ENCODE measurements at places on chromosomes 5 and 9.

- no peak for DNase-seq
Measured at GRCh38 chr5:95858023-95858461, 35.5 kb upstream of the GLRX start.

- no peak for DNase-seq
Measured at GRCh38 chr9:95148208-95148520, 169.3 kb downstream of the FANCC start.

GRCh38 chr9:131585375-131585774 lies 40.1 kb downstream of the PRRT1B start:
- DNase-seq = no peak

GRCh38 chr9:124308606-124309491 lies 51.1 kb downstream of the NEK6 start:
- no peak for DNase-seq

GRCh38 chr5:56055287-56055686 lies 60.5 kb upstream of the IL6ST start:
- DNase-seq = no peak

- no peak for DNase-seq
Measured at GRCh38 chr9:6761306-6761705, 3.5 kb downstream of the KDM4C start.

DNA sequence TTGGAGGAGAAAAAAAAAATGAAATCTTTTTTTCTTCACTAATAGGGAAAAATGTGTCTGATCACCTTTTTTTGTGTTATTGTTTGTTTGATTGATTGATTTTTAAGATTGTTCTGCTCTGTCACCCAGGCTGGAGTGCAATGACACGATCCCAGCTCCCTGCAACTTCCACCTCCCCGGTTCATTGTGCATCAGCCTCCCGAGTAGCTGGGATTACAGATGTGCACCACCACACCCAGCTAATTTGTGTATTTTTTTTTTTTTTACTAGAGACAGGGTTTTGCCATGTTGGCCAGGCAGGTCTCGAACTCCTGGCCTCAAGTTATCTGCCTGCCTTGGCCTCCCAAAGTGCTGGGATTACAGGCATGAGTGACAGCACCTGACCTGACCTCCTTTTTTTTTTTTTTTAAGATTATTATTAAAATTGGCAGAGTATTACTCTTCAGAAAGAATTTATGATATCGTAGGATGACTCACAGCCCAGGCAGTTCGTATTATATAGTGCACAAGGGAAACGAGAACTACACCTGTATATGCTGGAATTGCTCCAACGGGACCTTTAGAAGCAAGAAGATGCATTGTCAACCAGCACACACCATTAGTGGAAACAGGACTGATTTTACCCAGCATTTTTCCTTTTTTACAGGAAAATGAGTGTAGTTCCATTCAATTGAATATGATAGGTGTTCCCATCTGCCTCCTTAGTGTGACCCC lies 27.7 kb downstream of the FUBP3 start:
- DNase-seq = no peak

DNA sequence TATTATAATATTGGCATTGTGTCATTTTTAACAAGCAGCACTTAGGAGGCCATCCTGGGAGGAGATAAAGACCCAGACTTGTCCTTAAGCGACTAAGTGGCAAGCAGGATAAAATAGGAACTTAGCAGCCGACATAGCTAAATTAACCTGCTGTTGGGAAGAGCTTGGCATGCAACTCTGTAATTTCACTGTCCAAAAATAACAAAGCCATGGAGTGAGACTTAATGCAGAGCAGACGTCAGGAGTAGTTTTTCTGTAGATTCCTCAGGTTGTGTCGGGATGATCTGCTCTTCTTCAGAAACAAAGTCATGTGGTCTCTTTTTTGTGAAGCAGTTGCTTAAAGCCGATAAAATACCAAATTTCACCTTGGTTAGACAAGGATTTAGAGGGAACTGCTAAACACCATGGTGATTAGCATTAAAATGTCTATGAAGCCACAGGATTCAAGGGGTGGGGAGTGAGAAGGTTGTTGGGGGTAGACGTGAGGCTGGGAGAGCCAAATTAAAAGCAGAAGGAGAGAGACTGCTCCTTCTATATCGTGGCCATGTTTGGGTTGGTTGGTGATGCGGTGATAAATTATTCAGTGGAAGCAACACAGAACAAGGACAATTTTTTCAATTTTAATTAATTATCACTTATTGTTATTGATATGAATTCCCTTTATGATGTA lies 303.0 kb downstream of the CSNK1G3 start:
- no peak for DNase-seq

DNA sequence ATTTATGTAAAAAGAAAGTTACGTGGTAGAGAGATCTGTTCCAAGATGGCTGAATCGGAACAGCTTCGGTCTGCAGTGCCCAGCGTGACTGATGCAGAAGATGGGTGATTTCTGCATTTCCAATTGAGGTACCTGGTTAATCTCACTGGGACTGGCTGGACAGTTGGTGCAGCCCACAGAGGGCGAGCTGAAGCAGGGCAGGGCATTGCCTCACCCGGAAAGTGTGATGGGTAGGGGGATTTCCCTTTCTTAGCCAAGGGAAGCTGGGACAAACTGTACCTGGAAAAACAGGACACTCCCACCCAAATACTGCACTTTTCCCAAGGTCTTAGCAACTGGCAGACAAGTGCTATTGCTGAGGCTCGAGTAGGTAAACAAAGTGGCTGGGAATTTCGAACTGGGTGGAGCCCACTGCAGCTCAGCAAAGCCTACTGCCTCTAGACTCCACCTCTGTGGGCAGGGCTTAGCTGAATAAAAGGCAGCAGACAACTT lies 13.1 kb upstream of the HSD17B4 start:
- DNase-seq = no peak

- DNase-seq = no peak
Measured at GRCh38 chr9:17832812-17833211, 253.9 kb downstream of the SH3GL2 start.

- DNase-seq = no peak
Measured at GRCh38 chr9:85178474-85178873, 508.9 kb downstream of the NTRK2 start.

GRCh38 chr5:95331358-95331757 lies 46.5 kb upstream of the MCTP1 start:
- no peak for DNase-seq

DNA sequence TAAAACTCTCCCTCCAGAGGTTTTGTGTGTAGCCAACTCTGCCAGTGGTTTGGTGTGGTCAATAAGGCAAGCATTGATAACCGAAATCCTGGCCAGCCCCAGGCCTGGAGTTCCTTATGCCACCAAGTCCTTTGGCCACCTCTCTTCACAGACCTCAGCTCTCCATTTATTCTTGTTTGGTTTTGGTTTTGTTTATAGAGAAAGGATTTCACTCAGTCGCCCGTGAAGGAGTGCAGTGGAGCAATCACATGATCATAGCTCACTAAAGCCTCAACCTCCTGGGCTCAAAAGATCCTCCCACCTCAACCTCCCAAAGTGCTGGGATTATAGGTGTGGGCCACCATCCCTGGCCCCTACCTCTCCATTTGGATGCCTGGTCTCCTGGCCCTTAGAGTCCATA lies 55.4 kb upstream of the PPARGC1B start:
- DNase-seq = no peak

DNA sequence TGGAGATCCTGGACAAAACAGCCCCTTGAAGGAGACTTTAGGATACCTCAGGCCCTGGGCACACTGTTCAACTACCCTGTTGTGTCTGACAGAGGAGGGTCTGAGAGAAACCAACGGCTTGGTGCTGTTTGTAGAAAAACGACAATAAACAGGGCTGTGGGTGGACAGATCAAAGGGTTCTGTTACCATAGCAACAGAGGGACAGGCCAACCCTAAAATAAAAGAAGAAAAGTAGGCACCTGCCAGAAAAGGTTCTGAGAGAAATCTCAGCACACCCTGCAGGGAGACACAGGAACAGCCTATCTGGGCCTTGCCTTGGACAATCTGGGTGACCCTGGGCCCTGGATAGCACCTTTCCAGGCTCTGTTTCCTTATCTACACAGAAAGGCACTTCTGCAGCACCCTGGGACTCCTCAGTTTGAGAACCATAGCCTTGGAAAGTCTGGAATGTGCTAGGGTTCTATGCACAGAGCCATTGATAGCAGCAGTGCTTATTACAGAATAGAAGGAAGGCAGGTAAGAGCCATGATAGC lies 104.8 kb upstream of the TBC1D2 start:
- DNase-seq = no peak

DNA sequence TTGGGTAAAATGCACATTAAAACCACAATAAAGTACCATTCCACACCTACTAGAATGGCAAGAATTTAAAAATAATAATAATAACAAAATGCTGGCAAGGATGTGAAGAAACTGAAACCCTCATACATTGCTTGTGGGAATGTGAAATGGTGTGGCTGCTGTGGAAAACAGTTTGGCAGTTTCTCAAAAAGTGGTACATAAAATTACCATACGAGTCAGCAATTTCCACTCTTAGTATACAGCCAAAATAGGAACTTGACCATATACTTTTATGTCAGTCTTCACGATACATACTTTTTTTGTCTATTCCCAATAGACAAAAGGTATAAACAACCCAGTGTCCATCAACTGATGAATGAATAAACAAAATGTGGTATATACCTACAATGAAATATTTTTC lies 15.6 kb downstream of the FKBP15 start:
- DNase-seq = no peak

- no peak for DNase-seq
Measured at GRCh38 chr9:89489548-89490530, 8.1 kb downstream of the SEMA4D start.

DNA sequence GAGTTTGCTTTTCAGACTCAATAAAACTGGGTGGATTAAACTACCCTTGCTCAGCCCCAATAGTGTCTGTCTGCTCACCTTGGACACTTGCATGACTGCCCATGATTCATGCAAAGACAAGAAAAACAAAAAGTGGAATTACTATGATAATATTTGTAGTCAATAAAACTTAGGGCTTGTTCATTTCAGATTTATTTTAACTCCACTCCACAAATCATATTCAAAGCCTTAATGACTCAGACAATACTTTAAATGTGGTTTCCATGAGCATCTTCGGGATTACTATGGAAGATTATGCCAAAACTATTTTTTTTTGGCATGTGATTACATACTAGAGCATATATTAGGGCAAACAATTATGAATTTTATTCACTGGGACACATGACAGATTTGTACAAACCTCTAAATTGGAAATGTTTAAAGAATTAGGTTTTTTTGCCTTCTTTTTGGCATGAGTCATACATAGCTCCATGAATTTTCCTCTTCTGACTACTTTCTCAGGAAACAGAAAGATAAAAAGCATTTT lies 468.9 kb downstream of the ACTL7B start:
- no peak for DNase-seq

DNA sequence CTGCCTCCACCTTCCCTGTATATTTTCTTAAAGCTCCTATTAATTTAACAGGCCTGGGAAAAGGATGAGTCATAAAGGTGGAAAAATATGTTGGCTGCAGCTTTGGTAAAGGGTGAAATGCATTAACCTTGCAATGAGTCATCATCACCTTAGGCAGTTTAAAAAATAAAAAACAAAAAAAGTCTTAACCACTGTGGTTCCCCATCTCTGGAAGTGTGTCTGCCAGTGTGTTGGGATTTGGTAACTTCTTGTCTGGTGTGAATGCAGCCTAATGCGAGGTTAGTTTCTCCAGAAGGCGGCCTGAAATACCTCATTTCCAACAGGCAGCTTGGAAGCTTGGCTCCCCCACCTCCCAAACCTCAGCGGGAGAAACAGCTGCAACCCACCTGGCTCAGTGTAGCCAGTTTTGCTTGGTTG lies 265.3 kb upstream of the GAS1 start:
- DNase-seq = no peak

DNA sequence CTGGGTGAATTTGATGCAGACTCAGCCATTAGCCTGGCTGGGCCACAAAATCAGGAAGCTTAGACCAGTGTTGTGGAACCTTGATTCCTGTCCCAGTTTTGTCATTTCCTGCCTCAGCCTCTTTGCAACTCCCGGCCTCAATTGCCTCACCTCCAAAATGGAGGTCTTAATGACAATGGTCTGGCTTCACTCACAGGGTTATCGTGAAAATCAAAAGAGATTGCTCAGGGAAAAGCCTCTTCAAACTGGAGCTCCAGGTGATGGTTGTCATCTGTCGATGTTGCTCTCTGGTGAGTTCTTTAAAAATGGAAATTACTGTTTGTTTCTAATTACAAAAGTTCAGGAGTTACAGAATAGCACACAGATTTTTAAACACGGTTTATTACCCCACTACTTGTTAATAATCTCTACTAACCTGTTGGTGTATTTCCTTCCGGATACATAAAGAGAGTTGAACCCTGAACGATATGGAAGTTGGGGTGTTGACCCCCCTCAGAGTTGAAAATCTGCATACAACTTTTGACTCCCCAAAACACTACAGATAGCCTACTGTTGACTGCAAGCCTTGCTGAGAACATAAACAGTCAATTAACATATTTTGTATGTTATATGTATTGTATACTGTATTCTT lies 109.9 kb upstream of the CPEB4 start:
- DNase-seq = no peak

- no peak for DNase-seq
Measured at GRCh38 chr9:97438666-97439065, 26.8 kb downstream of the TDRD7 start.

DNA sequence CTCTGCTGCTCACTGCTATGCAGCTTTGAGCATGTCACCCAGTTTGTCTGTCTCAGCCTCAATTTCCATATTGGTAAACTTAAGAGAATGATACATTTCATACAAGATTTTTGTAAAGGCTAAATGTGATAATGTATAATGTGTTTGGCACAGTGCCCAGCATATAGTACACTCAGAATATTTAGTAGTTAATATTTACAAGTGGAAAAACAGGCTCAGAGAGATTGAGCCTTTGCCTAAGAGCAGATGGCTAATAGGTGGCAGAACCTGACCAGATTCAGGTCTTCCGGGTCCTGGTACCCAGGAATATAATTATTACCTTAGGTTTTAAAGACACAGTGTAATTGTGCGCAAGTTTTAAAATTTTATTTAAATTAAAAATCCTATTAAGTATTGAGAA lies 46.8 kb upstream of the KIAA1958 start:
- DNase-seq = no peak

DNA sequence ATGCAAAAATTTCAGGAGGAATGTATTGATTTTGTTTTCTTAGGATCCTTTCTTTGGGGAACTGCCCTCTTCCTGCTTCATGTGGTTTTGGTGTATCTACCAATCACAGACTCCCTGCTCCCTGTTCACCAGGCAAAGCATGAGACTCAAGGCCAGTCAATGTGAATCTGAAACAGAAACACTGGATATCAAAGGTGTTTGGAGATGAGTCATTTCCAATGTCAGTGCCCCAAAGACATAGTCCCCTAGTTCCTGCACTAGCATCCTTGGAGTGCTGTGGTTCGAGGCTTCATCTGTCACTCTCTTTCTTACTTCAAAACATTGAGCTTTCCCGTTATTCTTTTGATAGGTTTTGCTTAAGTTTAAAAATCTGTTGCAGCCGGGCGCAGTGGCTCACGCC lies 8.1 kb downstream of the PPP3R2 start:
- DNase-seq = no peak

Measured in neuronal stem cell (in vitro differentiated cells).